ENCODE measurements at places on chromosomes 3 and 15.

DNA sequence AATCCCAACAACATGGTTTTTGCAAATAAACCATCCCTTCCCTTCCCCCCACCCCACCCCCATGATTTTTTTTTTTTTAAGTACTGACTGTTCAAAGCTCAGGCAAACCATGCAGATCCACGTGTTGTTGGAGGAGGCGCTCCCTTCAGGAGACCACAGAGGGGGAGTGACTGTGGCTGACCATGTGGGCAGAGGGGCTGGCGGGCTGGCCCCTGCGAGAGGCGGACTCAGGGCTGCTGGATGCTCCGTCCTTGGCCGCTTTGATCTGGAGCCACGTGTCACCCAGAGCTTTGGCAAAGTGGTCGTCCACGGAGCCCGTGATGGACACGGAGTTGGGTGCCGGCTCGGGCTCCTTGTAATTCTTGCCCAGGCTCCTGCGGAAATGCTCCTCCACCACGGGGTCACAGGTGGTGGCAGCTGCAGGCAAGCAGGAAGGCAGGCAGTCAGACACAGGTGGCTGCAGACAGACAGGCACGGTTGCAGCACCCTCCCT lies 85.3 kb downstream of the VGLL4 start:
- no peak for DNase-seq

DNA sequence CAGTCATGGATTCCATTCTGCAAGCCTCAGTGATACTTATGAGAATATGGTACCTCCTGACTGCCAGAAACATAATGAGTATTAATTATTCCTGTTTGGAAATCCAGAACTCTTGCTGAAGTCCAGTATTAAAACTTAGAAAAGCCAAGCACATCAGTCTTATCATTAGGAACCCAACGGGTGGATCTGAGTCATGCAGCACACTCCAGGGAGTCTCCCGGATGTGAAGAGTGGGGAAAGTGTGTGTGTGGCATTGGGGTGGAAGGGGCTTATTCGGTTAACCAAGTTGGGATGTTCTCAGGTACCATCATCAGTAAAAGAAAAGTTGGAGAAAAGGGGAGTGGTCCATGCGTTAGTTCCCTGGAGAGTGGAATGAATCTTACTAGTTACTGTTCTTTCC lies 181.1 kb downstream of the PLCL2 start:
- no peak for DNase-seq

GRCh38 chr3:154421083-154421482 lies 8.9 kb downstream of the GPR149 start:
- no peak for DNase-seq

- DNase-seq: no peak
These were observed 102.0 kb upstream of the PRICKLE2 start for GRCh38 chr3:64327100-64327804.

GRCh38 chr3:5799398-5799797 lies 611.9 kb downstream of the EDEM1 start:
- DNase-seq: no peak

DNA sequence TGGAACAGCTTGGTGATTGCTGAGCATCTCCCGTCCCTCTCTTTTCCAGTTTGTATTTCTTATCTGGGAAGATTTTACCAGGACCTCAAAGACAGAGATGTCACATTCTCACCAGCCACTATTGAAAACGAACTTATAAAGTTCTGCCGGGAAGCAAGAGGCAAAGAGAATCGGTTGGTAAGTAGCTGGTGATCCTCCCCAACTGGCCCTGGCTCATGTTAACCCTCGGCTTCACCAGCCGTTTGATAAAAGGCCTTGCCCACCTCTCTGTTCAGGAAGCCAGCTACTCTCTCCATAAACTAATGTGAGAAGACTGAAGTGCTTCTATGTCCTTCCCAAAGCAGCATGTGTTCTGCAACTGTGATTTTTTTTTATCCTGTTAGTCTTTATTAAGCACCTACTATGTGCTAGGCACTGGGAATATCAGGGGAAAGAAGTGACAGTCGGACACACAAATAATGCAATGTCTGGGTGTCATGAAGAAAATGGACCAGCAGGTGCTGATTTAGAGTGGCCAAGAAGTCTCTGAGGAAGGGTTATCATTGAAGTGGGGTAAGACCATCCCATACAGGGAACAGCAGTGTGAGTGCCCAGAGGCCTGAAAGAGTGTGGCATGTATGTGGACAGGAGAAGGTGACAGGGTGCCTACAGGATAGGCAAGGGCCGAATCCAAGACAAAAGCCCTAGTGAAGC lies 1.2 kb downstream of the MANF start:
- no peak for DNase-seq

- no peak for DNase-seq
These were observed 684.1 kb downstream of the NTRK3 start for GRCh38 chr15:87572381-87572910.

GRCh38 chr3:191783024-191783423 lies 322.1 kb downstream of the PYDC2 start:
- DNase-seq: no peak

- DNase-seq: no peak
These were observed 29.6 kb downstream of the TPM1 start for GRCh38 chr15:63072023-63072650.

DNA sequence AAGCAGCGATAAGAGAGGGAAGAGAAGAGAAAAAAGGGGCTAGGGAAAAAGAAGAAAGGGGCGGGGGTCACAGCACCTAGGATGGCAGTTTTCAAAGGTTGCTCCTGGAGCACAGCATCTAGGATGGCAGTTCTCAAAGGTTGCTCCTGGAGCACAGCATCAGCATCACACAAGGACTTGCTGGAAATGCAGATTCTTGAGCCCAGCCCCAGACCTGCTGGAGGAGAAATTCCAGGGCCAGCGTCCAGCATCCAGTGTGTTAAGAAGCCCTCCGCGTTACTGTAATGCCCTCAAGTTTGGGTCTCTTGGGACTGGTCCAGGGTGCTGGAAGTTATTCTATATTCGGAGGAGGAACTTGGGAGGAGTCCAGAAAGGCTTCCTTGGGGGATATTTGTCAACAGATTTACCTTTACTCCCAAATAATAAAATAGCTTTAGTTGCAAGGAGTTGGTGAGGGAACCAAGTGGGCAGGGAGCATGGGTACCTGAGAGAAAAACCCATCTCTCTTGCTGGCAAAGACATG lies 519.4 kb downstream of the SHQ1 start:
- DNase-seq: no peak

DNA sequence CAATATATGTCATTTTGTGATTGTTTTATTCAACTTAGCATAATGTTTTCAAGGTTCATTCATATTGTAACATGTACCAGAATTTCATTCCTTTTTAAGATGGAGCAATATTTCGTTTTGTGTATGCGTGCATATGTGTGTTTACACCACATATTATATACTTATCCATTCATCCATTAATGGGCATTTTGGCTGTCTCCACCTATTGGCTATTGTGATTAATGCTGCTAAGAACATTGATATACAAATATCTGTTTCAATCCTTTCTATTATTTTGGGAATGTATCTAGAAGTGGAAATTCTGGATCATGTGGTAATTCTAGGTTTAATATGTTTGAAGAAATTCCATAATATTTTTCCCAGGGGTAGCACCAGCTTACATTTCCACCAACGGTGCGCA lies 403.9 kb upstream of the LMCD1 start:
- no peak for DNase-seq

DNA sequence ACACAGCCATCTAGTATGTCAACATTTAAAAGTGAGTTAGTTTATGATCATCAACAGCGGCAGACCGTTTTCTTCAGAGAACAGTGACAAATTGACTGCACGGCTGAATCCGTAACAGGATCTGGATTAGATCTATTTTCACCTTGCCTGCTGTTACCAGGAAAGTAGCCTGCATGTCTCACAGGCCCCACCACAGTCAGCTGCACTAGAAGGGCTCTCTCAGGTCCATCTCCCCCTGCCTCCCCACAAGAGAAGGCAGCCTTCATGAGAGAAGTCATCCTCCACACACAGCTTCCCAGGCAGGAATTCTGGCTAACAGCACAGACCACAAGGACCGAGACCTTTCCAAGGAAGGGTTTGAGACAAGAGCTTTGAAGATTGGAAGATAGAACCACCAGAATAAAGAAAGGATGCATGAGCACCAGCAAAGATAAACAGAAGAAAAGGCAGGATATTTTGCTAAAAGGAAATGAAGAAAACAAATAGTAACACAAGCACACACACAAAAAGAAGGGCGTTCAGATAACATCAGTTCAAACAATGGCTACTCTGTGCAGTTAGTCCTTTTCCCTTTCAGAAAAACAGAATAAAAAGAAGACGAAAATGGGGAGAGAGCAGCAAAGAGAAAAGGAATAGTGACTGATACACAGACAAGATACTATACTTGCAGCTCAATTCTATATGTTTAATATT lies 127.5 kb downstream of the SNRK start:
- DNase-seq: no peak

DNA sequence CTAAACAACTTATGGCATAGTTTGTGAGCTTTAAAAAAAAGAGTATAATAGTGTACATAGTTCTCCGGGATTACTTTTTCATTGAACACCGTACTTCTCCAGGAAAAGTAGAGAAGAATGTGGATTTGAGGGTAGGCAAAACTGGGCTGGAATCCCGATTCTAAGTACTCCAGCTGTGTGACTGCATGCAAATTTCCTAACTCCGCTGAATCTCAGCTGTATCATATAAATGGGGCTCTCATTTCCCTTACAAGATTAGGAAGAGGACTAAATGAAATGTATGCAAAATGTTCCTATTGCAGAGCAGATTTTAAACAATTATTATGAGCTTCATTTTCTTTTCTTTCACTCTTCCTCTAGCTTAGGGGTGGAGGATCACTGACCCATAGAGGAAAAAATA lies 70.3 kb upstream of the HERC1 start:
- no peak for DNase-seq

GRCh38 chr3:48112813-48113212 lies 75.4 kb downstream of the CDC25A start:
- DNase-seq: no peak

DNA sequence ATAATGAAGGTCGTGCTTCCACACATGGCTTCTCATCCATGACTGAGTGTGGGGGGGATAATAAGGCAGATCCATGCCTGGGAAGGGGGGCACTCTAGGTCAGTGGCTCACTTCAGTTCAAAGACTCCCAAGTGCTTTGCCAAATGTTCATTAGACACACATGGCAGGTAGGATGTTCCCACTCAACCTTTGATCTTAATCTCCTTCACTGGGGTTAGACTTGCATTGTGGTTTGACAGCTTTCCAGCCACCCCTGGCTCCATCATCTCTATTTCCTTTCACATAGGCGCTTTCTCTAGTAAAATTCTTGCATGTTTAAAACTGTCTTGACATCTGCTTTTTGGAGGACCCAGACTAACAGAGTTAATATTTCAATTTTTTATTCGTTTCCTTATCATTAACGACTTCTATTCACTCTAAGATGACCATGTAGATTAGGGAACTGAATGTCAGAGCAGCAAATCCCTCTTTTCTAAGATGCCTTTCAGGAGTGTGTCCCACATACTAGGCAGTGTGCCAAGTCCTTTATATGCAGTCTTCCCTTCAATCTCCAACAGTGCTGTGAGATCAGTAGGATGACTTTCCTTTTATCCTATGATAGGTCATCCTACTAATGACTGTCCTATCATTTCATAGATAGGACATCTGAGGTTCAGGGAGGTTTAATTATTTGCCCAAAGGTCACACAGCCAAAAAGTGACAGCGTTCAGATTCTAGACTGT lies 57.9 kb downstream of the BTD start:
- no peak for DNase-seq

GRCh38 chr3:133670525-133670995 lies 8.8 kb upstream of the TOPBP1 start:
- DNase-seq: peak; percentile 65

DNA sequence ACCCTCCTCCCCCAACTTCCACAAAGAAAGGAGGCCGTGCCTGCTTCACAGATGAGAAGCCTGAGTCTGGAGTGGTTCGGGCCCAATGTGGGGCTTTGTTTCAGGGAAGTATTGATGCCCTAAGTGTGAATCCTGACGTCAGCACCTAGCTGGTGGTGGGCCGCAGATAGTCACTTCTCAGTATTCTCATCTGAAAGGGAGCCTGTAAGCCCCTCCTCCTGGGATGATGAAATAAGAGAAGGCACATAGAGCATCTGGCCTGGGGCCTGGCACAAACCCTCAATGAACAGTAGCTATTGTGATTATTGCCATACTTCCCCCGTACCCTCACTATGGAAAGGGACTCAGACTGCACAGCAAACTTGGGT lies 24.8 kb downstream of the LINGO1 start:
- no peak for DNase-seq

- DNase-seq: no peak
These were observed 113.4 kb downstream of the ETFA start for GRCh38 chr15:76197703-76198455.

- DNase-seq: no peak
These were observed 1.6 kb upstream of the RNU6-1 start for GRCh38 chr15:67841513-67841762.

DNA sequence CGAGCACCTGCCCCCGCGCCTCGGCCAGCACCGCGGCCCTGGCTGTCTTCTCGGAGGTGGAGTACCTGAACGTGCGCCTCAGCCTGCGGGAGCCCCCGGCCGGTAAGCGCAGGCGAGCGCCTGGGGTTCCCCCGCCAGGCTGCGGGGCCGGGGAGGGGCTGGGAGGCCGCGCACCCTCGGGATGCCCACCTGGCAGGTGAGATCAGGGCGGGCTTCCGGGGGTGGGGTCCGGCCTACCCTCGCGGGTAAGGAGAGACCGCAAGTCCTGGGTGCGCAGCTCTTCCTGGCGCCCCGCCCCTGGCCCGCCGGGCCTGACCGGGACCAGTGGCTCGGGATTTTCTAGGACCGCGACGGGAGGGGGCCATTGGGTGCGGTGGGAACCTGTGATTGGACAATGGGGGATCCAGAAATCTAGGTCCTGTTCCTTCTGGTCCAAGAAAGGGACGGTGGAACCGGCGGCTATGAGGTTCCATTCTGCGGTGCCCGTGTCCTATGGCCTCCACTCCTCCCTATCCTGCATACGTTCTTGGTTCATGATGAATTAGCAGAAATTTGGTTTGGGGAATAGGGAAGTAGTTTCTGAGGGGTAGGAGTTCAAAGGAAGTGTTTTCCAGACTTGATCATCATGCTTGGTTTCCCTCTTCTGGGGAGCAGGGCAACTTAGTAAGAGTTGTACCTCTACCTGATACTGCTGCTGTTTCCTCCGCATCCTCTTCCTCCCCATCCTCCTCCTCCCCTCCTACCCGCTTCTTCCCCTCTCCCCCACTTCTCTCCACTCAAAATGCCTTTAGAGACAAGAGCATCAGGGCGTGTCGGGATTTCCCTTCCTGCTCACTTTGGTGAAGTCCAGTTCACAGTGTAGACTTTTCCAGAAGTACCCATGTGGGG lies 808 bp downstream of the ARRDC4 start:
- DNase-seq: peak; percentile 30

- DNase-seq: no peak
These were observed 25.0 kb downstream of the KCNMB2 start for GRCh38 chr3:178561239-178561638.

GRCh38 chr15:51281368-51281967 lies 56.9 kb downstream of the CYP19A1 start:
- DNase-seq: no peak

GRCh38 chr15:96087180-96087884 lies 243.2 kb upstream of the NR2F2 start:
- no peak for DNase-seq

GRCh38 chr3:110754212-110754916 lies 317.3 kb upstream of the NECTIN3 start:
- no peak for DNase-seq
